ENCODE measurements at places on chromosomes 13 and 19.

DNA sequence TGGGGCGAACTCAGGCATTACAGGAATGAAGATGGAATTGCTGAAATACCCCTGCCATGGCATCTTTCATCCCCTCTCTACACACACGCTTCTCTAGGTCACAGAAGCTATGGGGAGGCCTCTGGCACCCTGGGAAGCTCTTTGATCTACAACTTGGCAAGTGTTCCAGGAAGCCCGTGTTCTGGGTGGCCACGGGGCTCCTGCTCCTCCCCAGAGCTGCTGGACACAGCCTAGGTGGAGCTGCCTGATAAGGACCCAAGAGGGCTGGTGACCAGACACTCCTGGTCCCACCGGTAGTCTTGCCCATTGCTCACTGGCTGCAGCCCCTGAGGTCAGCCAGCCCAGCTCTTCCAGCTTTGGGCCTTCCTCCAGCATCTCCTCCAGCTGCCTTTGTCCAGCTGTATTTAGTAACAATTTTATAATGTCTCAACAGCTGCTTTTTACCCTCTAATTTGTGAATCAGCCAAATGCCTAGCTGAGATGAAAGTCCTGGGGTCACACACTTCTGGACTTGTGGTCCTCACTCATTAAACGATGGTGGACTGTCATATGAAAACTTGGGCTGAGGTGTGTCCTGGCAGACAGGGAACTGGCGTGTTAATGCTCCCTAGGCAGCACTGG lies 72.8 kb upstream of the SPATA13 start:
- DNase-seq = no peak

GRCh38 chr19:32872391-32872790 lies 2.8 kb upstream of the SLC7A9 start:
- no peak for DNase-seq

GRCh38 chr19:48812094-48812929 lies 1.5 kb upstream of the BCAT2 start:
- peak; percentile 49 for DNase-seq

DNA sequence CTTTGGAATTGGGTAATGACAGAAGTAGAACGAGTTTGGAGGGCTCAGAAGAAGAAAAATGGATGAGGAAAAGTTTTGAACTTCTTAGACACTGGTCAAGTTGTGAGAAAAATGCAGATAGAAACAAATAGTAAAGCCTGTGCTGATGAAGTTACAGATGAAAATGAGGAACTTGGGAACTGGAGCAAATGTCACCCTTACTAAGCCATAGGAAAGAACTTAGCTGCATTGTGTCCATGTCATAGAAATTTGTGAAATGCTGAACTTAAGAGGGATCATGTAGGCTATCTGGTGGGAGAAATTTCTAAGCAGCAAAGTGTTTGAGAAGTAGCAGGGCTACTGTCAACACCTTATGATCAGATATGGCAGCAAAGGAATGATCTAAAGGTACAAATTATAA lies 289.2 kb upstream of the PCDH9 start:
- DNase-seq = no peak

DNA sequence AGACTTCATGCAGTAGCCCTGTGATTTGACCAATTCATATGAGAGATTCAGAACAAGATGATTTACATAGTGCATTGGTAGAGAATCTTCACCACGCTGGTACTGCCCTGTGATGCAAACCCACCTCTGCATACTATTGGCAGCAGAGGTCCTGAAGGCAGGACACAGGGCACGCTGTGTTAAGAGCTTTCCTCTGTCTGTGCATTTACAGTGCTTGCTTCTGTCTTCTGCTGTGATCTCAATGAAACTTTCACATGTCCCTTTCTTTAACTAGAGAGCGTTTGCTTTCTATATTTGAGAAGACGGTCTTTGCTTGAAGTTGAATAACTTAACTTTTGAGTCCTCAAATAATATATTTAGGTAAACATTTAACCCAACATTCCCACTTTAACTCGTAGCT lies 219.0 kb upstream of the SPRY2 start:
- DNase-seq = no peak

- no peak for DNase-seq
These were observed 2.3 kb downstream of the PODNL1 start for GRCh38 chr19:13935765-13936510.

GRCh38 chr19:53875602-53876325 lies 6.2 kb upstream of the PRKCG start:
- DNase-seq = no peak

DNA sequence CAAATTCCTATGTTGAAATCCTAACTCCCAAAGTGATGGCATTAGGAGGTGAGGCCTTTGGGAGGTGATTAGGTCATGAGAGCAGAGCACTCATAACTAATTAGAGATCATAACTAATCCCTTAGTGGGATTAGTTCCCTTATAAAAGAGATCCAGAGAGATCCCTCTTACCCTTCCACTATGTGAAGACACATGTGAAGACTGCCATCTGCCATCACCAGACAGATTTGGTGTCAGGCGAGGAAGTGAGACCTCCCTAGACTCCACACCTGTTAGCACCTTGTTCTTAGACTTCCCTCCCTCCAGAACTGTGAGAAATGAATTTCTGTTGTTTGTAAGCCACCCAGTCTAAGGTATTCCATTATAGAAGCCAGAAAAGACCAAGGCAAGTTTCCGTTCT lies 112.2 kb downstream of the NDFIP2 start:
- no peak for DNase-seq

DNA sequence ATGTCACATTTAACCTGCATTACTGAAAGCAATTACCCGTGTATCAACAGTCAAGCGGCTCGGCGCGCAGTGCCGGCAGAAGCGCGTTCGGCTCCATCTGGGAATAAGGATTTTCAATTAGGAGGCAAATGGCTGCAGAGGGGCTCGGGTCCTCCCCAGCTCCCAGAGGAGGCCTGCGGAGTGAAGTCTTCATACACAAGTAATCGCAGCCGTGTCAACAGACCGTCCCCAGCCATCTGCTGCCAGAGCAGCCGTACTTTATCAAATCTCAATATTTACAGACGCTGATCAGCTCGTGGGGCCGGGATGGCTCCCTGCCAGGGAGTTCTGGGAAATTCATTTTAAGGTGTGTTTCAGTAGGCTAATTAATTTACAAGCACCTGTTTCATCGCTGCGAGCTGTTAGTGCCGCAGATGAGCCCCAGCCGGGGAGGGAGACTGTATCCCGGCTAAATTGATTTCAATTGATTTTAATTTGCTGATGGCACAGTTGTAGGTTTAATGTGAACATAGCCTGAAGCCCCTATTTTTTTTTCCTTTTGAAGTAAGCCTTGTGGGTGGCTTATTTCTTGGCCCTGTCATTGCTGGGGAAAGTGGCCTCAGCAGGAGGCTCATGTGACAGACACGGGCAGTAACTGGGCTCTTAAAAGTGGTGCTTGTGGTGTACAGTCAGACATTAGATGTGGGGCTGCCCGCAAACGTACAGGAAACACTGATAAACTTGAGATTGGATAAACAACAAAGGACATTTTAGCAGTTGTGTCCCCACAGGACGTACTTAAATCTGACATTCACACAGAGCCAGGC lies 252.7 kb downstream of the TEX29 start:
- DNase-seq = no peak

DNA sequence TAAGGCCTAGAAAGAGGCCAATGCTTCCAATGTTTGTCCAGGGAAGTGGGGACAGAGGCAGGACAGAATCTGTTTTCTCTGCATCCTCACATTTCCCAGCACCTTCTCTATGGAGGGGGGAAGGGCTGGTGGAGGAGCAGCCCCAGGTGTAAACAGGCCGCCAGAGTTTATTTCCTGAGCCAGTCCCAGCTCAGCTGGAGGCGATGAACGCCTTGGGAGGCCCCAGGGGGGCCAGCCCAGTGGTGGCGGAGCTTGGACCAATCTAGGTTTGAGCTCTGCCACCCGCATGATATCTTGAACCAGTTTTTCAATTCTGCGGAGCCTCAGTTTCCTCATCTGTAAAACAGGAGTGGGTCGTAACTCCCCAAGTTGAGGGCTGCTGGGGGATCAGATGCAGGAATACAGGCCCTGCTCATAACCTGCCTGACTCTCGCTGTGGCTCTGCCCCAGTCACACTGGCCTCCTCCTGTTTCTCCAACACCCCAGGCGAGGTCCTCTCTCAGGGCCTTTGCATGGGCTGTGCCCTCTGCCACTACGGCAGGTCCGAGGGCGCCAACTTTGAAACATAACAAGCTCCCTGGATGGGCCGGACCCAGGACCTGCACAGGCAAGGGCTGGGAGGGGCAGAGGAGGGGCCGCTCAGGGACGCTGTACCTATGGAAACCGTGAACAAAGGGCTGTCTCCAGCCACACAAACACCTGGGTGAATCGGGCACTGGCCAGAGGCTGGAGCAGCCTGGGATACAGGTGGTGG lies 1.1 kb downstream of the TNFAIP8L1 start:
- DNase-seq = no peak

GRCh38 chr19:6069268-6069791 lies 41.0 kb downstream of the RFX2 start:
- no peak for DNase-seq

- DNase-seq = no peak
These were observed 15.3 kb downstream of the GNA11 start for GRCh38 chr19:3109491-3109890.

DNA sequence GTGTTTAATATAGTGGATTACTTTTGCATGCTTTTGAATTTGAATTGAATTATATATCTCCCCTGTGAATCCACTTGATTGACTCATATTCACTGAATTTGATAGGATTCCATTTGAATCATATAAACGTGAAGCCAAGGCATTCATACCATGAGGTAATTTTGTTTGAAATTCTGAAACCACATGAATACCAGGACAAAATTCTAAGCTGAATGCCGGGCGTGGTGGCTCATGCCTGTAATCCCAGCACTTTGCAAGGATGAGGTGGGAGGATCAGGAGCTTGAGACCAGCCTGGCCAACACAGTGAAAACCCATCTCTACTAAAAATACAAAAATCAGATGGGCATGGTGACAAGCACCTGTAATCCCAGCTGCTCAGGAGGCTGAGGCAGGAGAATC lies 4.4 kb downstream of the ZNF793 start:
- DNase-seq = no peak

GRCh38 chr13:105519771-105520170 lies 1015.7 kb downstream of the EFNB2 start:
- DNase-seq = no peak

GRCh38 chr13:38981096-38981495 lies 9.5 kb downstream of the STOML3 start:
- DNase-seq = no peak

DNA sequence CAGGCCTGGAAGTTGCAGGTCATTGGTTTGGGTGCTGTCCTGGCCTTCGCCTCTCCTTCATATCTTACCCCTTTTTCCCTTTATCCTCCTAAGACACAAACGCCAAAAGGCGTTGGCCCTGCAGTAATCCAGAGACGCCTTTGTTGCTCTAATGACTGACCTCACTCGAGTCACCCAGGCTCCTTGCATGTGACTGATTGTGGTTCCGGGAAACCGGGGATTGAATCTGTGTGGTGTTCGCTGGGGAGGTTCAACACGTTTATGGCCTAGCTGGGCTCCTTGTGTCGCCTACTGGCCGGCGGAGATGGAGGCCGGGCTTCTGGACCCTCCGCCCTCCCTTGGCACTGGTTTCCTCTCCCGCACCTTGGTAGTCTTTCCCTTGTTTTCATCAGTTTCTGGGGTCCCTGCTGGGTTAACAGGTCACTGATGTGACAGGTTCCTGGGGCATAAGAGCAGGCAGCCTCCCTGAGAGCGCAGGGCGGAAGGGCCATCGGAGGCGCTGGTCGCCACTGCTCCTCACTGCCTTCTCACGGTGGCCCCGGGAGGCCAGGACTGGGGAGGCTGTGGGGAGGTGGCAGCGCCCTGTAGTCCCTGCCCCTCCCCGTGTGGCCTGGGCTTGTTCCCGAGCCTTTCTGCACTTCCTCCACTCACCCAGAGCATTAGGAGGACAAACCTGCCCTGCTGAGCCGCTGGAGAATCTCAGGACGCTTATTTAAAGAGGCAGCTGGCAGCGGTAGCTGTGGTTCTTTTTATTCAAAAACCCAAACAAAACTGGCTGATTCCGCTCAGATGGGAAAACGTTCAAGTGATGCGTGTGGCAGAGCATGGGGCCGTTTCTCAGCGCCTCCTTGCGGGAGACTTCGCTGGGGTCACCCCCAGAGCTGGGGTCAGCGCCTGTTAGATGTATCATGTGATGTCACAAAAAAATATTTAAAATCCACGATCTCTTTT lies 18.1 kb upstream of the NDUFS7 start:
- DNase-seq = no peak

DNA sequence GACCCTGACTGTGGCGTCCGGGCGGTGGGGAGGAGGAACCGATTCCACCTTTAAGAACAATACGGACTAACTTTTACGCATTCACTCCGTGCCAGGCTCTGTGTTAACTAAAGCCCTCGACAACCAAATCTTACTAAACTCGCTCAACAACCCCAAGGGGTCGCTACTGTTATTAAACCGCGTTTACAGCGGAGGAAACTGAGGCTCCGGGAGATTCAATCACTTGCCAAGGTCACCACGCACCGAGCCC lies 1.2 kb downstream of the SAMD1 start:
- DNase-seq = no peak

DNA sequence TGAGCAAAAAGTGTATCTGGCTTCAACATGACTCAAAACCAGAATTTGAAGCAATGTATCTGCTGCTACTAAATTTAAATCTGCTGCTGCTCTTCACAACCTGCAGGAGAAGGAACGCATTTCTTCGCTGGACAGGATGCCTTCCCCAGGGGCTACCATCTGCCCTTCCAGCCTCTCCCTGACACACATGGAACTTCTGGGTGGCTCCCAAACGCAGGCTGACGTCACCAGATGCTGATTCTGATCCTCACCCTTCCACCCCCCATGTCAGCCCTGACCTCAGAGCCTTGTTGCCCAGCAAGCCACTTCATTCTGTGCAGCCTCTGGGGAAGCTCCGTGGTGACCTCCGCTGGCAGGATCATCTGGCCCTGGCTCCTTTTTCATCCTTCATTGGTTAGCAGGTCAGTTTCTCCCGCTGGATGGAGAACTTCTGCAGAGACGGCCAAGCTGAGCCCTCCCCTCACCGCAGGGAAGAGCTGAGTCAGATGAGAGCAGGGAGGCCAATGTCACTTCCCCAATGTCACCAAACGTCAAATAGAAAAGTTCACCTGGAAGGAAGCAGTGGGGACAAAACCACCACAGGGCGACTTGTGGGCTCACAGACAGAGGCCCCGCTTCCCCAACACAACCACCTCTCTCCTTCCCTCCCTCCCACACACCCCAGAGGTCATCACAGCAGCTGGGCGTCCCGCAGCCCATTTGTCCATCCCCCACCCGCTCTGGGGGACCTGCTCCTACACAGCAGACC lies 14.0 kb upstream of the RAB20 start:
- DNase-seq = no peak

GRCh38 chr19:49210108-49210900 lies 52.7 kb downstream of the TRPM4 start:
- DNase-seq = no peak

- no peak for DNase-seq
These were observed 1757.8 kb downstream of the PCDH9 start for GRCh38 chr13:65472336-65472735.

DNA sequence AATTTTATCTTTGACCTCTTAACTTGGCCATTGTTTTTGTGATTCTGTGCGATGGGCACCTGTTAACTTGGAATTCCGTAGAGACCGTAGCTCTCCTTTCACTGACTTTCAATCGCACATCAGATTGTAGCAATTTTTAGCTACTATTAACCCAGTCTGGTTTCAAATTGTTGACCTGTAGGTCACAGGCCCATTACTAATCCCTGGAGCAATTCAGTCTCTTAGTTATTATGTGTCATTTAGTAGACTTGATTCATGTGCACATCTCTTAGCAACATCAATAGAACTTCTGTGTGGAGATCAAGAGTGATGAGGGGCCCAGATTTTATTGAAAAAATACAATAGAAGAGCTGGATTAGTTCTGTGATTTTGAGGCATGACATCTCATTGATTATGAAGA lies 549.6 kb upstream of the SLC10A2 start:
- DNase-seq = no peak

- DNase-seq = peak; percentile 7
These were observed 2.5 kb downstream of the ITM2B start for GRCh38 chr13:48235341-48236135.
